ENCODE measurements at places on chromosomes 2 and 18. TPM values are rescaled to one million over a fixed set of nuclear protein-coding genes. Genes with fewer than 3 reads are reported as not detected.

The GNAL gene
- 27.9 TPM for total RNA-seq

The LOXHD1 gene
- 0.37 TPM for total RNA-seq

The SLC11A1 gene
- total RNA-seq: 77.1 TPM

The EMILIN1 gene
- total RNA-seq: 178 TPM

The SDC1 gene
- total RNA-seq: 3.0 TPM

The COL4A4 gene
- 3.0 TPM for total RNA-seq

The MOGAT1 gene
- not detected for total RNA-seq

The ELAC1 gene
- total RNA-seq: 9.9 TPM

The TTN gene
- total RNA-seq: 6.7 TPM

The POTEE gene
- 0.37 TPM for total RNA-seq

The KLF7 gene
- 64.5 TPM for total RNA-seq

GRCh38 chr18:70377857-70378701 is 89.2 kb downstream of the SOCS6 start:
- no peak for DNase-seq

DNA sequence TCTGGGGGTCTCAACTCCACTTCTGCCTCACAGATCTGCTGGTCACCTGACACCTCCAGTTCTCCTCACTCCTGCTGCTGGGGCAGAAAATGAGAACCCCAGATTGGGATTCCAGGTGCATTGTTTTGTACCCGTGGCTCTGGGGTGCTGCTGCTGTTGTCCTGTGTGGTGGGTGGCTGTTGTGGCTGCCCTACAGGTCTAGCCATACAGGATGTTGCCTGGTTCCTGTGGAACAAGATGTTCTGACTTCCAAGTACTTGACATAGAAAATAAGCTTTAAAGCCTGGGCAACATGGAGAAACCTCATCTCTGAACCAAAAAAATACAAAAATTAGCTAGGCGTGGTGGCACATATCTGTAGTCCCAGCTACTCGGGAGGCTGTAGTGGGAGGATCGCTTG is 38.1 kb downstream of the CHRNA1 start:
- DNase-seq: no peak

GRCh38 chr2:83972128-83972527 is 487.0 kb downstream of the SUCLG1 start:
- DNase-seq: no peak

GRCh38 chr18:24460388-24460787 is at the start of gene HRH4:
HRH4 (plus strand) TSS chr18:24460637; CDS start chr18:24460729, 92 bp downstream.
- no peak for DNase-seq

DNA sequence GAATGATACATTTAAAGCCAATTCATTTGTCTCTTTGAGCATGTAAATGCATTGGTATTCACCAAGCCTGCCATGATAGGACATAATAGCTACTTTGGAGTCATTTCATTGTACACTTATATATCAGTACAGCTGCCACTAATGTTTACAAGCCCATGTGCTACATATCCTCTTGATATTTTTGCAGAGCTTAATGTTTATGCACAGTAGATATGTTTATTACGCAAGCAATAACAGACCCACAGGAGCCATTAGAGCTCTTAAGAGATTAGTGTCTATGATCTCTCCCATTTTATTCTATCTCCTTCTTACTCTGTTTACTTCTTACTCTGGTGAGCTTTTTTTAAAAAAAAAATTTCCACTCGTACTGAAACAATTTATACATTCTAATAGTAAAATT is 1132.1 kb upstream of the ZEB2 start:
- DNase-seq: no peak

DNA sequence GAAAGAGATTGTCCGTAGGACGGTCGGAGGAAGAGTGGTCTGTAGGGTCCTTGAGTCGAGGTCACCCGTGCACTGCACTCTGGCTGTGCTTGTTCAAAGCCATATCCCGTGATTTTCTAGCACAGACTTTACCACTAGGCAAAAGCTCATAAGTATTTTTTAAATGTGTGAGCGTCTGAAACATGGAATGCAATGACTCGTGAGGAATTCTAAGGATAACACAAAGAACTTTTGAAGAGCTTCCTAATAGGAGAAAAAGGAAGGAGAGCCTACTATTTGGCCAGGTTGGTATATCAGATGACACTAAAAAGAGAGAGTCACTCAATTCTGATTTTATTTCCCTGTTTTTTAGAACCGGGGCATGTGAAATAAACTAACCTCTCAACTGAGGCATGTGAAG is 68.3 kb downstream of the CD28 start:
- no peak for DNase-seq

DNA sequence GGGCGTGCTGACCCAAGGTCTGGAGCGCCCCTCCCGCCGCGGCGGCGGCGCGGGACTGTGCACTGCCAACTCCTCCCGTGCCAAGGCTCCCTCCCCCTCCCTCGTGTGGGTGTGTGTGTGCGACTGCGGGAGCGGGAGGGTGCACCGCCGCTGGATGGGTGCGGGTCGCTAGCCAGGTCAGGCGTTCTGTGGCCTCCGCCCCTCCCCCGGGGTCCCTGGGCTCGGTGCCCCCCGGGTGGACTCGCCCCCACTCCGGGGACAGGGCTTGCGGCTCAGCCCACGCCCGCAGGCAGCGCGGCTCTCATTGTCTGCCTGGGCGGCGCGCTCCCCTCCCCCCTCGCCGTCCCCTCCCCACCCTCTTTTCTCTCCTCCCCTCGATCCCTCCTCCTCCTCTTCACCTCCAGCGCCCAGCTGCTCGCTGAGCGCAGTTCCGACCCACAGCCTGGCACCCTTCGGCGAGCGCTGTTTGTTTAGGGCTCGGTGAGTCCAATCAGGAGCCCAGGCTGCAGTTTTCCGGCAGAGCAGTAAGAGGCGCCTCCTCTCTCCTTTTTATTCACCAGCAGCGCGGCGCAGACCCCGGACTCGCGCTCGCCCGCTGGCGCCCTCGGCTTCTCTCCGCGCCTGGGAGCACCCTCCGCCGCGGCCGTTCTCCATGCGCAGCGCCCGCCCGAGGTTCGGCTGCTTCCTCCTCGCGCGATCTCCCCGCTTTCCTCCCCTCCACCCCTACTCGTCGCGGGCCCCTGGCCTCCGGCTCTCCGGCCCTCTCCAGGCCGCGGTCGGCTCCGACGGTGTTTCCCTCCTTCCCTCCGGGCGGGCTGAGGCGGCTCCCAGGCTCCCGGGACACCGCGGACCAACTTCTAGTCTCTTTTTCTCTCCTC is at the start of gene GATA6:
Gene GATA6 (plus strand): TSS at position 579 of the 878 bp plus-strand sequence. CDS start 1,556 bp downstream, outside the sequence.
- DNase-seq: peak; percentile 97

DNA sequence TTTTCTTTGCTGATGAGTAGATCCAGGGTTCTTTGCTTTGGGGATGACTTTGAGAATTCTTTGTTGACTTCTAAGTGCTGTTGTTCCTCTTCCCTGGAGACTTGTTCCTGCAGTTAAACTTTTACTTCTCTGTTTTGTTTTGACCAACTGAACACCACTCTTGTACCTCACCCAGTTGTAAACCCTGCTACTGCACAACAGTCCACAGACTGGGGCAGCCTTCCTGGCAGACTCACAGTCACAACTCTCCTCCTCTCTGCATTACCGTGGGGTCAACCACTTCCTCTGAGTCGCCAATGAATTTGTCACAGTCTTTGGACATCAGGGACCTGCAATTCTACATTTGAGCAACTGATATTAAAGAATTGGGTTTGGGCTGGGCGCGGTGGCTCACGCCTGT is 3.8 kb upstream of the SLC8A1 start:
- DNase-seq: peak; percentile 75

- DNase-seq: no peak
These were observed 84.1 kb downstream of the RAPH1 start for GRCh38 chr2:203451011-203451410.

DNA sequence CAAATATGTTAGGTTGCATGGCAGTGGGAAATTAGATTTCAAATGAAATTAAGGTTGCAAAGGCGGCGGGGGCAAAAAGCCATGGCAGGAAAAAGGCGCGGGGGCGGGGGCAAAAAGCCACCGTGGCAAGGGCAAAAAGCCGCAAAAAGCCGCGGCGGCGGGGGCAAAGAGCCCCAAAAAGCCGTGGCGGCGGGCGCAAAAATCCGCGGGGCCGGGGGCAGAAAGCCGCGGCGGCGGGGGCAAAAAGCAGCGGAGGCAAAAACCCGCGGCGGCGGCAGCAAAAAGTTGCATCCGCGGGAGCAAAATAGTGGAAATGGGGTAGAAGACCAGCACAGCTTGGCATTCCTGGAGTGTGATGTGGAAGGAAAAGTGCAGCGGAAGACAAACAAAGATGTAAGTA is 417.1 kb downstream of the ANKRD30B start:
- no peak for DNase-seq

DNA sequence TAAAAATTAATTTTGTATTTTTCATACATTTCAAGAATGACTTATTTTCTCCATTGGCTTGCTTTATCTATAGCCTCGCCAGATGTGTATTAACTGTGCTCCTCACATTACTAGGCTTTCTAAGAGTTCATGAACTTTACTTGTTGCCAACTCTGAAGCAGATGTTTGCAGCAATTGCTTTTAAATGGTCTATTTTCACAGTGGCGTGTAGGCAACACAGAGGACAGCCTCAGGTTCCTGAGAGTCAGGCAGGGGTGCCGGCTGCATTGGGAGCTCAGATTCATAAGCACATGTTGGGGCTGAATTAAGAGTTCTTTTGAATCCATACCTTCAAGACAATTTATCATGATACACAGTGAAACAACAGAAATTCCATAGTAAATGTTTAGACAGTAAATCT is 179.2 kb upstream of the PXDN start:
- DNase-seq: no peak

DNA sequence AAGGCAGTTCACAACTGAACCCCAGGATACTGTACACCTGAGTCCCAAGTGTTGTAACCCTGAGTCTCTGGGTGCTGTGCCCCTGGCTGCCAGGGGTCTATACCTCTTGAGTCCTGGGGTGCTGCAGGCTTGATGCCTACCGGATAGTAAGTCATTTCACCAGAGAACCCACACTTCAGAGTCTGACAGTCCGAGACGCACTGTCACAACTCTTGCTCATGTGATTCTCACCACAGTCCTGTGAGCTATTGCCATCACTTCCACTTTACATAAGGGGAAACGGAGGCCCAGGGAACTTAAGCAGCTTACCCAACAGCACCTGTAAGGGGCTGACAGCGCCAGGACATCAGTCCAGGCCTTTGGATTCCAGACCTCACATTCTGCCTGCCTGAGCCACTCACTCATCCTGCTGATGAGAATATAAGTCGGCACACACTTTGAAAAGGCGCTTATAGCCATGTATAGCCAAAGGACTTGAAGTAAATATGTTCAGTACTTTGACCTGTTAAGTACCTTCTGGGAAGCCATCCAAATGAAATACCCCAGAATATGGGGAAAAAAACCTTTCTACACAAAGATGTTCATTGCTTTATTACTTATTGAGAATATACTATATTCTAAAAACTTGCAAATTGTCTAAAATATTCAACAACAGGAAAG is 180.7 kb upstream of the ID2 start:
- no peak for DNase-seq

- DNase-seq: no peak
These were observed 46.2 kb downstream of the CAB39 start for GRCh38 chr2:230758566-230759480.

GRCh38 chr2:9780368-9781130 is 62.7 kb upstream of the TAF1B start:
- DNase-seq: no peak

- DNase-seq: no peak
These were observed 814.0 kb upstream of the ID2 start for GRCh38 chr2:7867867-7868266.

- no peak for DNase-seq
These were observed 516.2 kb upstream of the MYT1L start for GRCh38 chr2:2847209-2847676.

DNA sequence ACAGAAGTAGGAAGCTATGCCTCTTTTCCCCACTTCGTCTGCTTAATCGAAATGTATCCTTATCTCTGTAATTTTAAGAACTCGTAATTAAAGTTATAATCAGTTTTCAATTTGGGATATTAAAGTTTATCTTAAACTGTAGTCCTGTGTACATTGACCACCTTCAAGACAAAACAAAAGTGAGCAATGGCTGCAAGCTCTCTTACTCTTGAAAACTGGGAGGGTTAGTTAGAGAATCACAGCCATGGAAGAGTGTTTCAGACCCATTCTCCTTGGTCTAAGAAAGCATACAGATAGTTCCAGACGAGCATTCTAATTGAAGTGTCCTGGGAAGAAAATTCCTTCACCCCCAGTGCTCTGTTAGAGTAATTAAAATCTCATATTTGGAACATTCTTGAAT is 2.0 kb downstream of the KCMF1 start:
- no peak for DNase-seq

GRCh38 chr18:45102863-45103262 is 422.2 kb downstream of the SETBP1 start:
- DNase-seq: no peak

GRCh38 chr18:49464718-49465598 is 4.5 kb upstream of the DYM start:
- DNase-seq: no peak

- DNase-seq: no peak
These were observed 51.0 kb upstream of the RAB27B start for GRCh38 chr18:54777118-54777791.

DNA sequence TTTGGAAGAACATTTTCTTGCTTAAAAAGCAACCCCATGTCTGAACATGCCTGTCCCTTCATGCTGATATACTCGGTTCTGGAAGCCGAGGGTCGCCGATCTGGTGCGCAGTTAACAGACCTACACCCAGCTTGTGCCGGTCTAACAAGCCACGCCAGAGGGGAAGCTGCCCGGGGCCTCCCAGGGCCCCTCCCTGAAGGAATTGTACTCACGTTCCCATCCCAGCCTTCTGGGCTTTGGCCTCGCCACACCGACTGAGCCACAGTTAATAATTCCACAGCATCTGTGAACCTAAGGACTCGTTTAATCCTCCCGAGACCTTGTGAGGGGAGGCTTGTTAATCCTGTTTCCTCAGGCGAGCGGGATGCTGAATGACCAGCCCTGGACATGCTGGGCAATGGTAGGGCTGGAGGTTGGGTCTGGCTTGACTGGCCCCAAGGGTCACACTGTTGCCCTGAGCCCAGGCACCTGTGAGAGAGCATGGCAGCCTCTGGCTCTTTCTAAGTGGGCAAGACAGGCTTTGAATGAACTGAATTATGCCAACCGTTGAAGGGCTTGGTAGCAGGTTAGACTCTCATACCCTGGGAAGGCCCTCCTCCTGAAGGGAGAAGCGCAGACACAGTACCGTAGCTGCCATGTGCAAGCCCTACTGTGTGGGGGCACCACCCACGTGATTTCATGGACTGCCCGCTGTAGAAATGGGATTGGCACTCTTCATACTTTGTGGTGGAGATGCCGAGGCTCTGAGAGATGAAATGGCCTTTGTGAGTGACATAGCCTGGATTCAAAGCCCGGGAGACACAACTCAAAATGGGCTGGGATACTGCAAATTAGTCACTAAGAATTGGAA is 27.9 kb upstream of the ODC1 start:
- DNase-seq: peak; percentile 70

DNA sequence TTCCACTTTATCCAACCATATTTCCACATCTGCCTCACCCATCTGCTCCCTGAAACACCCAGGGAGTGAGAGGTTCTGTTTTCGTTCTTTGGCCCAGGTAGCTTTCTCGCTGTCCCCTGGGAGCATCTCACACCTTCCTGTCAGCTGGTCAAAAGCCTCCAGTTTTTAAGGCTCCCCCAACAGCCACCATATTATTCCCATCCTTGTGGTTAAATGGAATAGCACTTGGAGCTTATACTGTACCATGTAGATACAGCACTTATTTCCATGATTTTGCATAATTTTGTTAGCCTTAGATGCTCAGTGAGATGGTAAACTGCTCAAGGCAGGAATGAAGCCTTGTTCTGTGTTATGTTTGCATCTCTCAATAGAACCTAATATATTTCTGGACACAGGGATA is 58.5 kb upstream of the TMEM182 start:
- DNase-seq: no peak

- peak; percentile 31 for DNase-seq
These were observed 18.0 kb upstream of the RHOB start for GRCh38 chr2:20428717-20429490.

All from posterior vena cava (tissue), 2 donors.